Activated T-cell treated with anti-CD3 and anti-CD28 coated beads, Interleukin-2, amount 50 U/mL, for 1 hour (primary cell): ENCODE measurements at places on chromosomes 7 and 10.
A peak's percentile ranks its signal among the peaks of the same experiment; 100 is the strongest.

GRCh38 chr7:152959610-152960009 is 200.1 kb downstream of the ACTR3B start:
- DNase-seq, result no peak

- no peak for DNase-seq
Observed at GRCh38 chr7:7292085-7292484, 109.7 kb downstream of the C1GALT1 start.

GRCh38 chr10:24901686-24902399 is 50.6 kb downstream of the PRTFDC1 start:
- no peak for DNase-seq

GRCh38 chr10:27998954-27999275 is at the start of gene ODAD2:
ODAD2 (minus strand) TSS chr10:27999079; CDS start chr10:27995142, 3,937 bp downstream.
- DNase-seq, result no peak

DNA sequence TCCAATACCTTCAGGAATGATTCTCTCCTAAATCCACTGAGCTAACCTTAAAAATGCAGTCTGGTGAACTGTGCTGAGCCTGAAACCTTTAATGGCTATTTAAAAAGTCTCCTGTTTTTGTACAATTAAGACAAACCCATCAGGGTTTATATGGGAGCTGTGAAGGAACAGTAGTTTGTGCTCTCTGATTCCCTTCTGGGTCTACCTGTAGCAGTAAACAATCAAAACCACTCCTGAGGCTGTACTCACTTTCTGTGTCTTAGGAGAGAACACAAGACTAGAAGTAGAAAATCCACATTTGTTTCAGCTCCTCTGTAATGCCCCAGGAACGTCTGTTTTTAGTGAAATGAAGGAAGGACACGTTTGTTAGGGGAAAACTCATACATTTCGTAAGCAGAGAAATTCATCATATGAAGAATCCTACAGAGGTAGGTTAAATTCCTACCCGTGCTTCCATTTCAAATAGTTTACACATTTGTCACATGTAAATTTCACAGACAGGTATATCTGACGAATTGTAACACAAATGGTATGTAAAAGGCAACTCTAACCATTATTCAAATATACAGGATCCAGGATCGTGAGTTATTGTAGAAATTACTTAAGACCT is 2.6 kb downstream of the CUX1 start:
- no peak for DNase-seq

GRCh38 chr7:18357691-18358090 is 137.9 kb upstream of the HDAC9 start:
- DNase-seq, result no peak

DNA sequence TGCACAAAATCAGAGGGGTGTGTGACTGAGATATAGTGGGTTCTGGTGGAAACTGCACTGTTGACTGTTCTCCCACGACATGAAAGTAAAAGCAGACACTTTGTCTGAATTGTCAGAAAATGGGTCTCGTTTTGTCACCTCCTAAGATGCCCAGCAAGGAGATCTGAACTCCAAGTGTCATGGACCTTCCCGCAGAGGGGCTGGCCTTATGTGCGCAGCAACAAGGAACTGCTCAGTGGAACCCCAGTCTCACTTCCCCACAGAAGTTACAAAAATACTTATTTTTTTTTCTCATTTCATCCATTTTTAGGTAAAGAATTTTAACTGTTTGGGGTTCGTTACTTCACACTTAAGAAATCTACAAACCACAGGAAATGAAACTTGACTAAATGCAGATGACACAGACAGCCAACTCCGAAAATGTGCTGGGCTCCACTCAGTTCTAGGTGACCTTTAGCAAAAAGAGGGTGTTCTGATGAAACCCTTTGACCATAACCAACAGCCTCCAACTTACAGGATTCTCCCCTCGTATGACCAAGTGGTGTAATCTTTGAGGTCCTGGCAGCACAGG is 115.0 kb downstream of the FAM107B start:
- DNase-seq, result peak; percentile 37

- no peak for DNase-seq
Observed at GRCh38 chr10:130350996-130351395, 214.8 kb downstream of the GLRX3 start.

- no peak for DNase-seq
Observed at GRCh38 chr10:109591601-109592000, 331.7 kb downstream of the XPNPEP1 start.
